Skin of body (tissue), 3 donors: ENCODE measurements at places on chromosomes 3 and 15.

DNA sequence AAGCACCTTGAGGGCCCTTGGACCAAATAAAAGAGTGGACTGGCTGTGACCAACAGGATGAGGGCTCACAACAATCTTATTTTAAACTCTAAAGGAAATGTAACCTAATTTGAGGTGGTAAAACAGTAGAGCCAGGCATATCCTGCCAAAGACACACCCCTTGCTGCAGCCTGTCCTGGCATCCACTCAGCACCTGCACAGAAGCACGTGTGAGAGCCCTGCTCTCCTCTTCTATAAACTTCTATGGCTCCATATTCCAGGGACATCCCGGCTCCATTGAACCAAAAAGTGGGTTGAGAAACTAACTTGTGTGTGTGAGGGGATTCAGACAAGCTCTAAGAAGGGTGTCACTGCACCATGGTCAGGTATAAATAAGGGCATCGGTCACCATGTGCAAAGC, 190.9 kb upstream of the CHRNA7 start:
- no peak for DNase-seq

DNA sequence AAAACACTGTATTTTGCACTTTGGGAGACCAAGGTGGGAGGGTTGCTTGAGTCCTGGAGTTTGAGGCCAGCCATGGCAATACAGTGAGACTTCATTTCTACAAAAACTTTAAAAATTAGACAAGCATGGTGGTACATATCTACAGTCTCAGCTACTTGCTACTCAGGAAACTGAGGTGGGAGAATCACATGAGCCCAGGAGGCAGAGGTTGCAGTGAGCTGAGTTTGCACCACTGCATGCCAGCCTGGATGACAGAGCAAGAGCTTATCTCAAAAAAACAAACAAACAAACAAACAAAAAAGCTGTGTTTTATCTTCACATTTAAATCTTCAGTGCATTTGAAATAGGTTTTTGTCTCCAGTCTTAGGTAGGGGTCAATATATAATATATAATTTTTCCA, 4.8 kb upstream of the SLC9C1 start:
- no peak for DNase-seq

DNA sequence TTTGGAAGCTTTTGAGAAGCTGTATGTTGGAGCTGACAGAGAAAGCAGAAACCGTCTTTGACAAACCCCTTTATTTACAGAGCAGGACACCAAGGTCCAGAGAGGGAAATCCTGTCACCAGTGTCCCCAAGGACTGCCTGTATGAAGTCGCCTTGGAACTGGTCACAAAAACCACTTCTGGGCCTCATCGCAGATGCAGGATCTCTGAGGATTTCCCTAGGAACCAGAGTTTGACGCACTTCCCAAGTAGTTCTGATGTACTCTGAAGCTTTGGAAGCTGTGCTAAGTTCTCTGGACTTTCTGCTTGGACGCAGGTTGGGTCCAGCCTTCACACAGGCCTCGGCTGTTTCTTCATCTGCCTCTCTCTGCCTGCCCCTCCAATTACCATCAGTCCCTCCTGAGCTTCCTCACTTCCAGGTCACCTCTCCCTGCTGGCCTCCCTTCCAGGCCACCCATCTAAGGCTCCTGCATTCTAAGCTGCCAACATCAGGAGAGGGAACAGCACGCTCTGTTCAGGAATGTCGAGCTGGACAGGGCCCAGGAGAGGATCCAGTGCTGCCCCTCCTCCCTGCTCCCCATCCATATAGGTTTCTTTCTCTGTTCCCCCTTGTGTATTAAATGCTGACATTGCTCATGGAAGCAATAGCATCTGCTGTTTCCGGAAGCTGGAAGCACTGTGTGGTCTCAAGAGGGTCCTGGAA, 270.8 kb downstream of the OPA1 start:
- no peak for DNase-seq

DNA sequence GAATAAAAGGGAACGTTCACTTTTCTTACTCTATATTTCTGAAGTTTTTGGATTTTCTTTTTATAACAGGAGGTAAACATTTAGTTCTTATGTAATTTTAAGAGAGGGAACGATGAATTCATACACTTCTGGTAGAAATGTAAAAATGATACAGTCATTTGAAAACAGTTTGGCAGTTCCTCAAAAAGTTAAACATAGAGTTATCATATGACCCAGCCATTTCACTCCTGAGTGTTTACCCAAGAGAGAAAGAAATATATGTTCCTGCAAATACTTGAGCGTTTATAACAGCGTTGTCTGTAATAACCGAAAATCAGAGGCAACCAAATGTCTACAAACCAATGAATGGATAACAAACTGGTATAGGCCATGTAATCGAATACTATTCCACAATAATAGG, 20.8 kb upstream of the CCR9 start:
- DNase-seq, result no peak

DNA sequence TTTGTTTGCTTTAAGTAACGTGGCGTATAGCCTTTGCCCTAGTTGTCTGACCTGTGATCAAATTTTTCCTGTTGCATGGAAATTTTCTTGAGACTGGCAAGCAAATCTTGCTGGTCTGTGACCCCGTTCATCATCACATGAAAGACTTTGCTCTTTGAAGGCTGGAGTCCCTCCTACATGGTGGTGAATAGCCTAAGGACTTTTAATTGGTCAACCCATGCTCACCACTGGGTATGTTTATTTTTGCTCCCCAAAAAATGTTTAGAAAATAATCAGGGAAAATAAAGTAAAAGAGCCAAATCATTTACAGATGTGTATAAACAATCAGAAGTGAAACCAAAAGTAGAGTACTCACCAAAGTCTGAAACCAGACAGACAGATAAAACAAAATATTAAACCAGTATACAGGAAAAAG, 1075.3 kb upstream of the ALCAM start:
- no peak for DNase-seq

DNA sequence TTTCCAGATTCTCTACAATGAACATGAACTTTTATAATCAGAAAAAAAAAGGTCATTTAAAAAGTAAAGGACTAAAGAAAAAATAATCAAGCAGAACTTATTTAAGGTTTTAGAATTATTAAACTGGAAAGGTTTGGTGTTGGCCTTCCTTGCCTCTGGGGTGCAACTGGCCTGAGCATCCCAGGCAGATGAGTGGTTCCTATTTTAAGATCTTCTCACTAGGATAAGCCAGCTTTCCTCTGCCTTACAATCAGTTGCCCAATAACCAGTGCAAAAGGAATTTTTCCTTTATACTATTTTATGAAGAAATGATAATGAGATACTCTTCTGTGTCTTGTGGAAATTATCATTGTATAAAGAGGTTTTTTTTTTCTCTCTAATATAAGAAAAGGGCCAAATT, 56.6 kb downstream of the SEC22A start:
- no peak for DNase-seq

- DNase-seq, result no peak
These were observed 25.8 kb upstream of the POLG start for GRCh38 chr15:89360294-89360971.
